HCT116 (cell line): ENCODE measurements at places on chromosomes 6 and 20. TPM values are rescaled to one million over a fixed set of nuclear protein-coding genes. Genes with fewer than 3 reads are reported as not detected.

DNA sequence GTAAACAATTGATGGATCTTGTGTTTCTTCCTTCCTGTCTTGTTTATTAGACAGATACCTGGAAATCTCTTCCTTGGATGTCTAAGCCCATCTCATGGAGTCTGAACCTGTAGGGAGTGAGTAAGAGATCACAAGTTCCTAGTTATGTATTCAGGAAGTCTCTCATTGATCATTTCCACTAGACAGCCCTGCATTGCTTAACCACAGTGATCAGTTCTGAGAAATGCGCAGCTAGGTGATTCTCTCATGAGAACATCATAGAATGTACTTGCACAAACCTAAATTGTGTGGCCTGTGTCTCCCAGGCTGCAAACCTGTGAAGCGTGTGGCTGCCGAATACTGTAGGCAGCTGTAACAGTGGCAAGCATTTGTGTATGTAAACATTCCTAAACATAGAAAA lies 39.1 kb downstream of the FAM120B start:
- DNase-seq = no peak

The ACOT13 gene
- total RNA-seq = 33.5 TPM

The RBM24 gene
- total RNA-seq = 3.3 TPM

The OPN5 gene
- total RNA-seq = not detected

The TBXT gene
- total RNA-seq = not detected

DNA sequence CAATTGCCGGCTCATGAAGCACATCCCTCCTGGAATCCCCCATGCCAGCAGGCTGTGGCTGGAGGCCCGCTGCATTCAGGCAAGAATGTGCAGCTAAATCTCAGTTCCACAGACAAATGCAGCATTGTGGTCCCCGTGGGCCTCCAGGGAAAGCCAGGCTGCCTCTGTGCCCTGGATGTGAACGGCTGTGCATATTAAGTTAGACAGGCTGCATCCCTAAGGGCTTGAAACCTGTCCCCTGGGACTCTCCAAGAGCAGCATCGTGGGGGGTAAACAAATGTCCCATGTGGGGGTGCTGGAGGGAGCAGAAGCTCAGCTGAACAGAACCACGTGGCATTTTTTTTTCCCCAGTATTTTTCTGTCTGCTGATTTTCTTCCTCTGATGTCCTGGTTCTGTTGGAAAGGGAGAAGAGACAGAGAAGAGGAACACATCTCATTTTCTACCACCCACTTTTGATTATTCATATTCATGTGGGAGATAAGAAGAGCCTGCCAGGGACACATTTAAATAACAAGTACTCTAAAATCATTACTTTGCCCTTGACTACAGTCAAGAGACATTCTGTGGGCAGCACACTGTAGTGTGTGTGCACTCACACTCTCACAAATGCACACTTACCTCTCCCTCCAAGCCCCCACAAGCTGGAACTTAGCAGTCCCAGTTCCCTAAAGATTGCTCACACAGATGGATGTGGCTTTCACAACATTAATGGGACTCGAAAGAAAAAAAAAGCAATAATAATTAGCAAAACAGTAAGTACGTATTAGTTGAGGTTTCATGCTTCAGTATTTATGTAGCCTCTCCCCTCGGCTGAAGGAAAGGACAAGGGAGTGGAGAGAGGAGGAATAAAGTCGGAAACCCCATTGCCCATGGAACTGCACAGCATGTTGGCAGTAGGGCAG lies 16.9 kb downstream of the GFOD1 start:
- DNase-seq = no peak

The C20orf204 gene
- total RNA-seq = 2.5 TPM

The TGM2 gene
- 6.1 TPM for total RNA-seq

DNA sequence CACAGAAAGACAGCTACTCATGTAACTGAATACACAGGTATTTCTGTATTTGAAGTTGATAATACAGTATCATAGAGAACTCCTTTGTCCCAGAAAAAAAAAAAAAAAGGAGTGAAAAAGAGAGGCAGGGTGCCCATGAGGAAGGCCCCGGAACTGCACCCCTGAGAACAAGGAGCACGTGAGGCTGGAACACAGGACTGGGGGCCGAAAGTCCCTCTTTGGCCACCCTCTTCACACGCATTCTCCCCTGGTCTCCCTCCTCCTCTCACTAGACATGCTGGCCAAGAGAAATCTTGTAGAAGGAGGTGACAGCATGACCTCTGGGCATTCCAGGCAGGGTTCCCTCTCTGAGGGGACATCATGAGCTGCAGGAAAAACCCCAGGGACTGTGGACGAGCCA lies 62.7 kb upstream of the TRAF3IP2 start:
- no peak for DNase-seq

GRCh38 chr20:10474606-10475184 lies 39.6 kb downstream of the SLX4IP start:
- DNase-seq = no peak

The ADAM33 gene
- not detected for total RNA-seq

DNA sequence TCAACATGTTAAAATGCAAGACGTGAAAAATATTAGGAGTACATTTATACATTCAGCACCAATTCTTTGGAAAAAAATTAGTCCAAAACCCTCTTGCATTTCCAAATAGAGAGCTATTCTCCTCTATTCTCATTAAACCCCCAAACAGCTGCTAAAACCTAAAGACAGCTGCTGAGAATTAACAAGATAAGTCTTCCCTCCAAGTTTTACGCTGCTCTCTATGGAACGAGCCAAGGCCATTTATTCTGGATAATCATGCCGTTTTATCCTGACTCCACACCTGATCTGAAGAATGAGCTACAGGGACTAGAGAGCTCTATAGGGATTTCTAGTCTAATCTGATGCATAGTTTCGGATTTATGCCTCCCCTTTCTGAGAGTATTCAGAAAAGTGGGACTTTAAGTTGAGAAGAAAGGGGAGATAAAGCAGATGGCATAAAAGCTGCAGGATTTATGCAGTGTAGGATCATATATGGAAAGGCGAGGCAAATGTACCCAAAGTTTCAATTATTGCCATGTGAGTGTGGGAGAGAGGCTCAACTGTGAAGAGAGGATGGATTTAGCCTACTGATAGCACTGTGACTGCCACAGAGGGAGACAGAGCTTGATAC lies 64.7 kb upstream of the HS3ST5 start:
- DNase-seq = no peak

GRCh38 chr20:21874921-21875320 lies 169.5 kb downstream of the PAX1 start:
- no peak for DNase-seq

The MCHR2 gene
- total RNA-seq = not detected

The MATN4 gene
- 0.64 TPM for total RNA-seq

- no peak for DNase-seq
Observed at GRCh38 chr6:31498748-31499147, 803 bp downstream of the MICB start.

GRCh38 chr6:43951063-43951755 lies 176.0 kb downstream of the MRPL14 start:
- DNase-seq = peak; percentile 10

GRCh38 chr6:35280903-35281302 lies 16.7 kb upstream of the DEF6 start:
- no peak for DNase-seq

DNA sequence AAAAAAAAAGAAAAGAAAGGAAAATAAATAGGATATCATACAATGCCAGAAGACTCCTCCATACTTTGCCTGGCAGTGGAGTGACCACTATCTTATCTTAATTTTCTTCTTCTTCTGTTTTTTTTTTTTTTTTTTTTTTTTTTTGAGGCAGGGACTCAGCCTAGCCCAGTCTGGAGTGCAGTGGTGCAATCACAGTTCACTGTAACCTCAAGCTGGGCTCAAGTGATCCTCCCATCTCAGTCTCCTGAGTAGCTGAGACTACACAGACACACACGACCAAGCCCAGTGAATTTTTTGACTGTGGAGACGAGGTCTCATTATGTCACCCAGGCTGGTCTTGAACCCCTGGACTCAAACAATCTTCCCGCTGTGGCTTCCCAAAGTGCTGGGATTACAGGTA lies 17.1 kb upstream of the MMP9 start:
- DNase-seq = no peak

- DNase-seq = no peak
Observed at GRCh38 chr6:145962581-145962980, 1.6 kb downstream of the SHPRH start.
